ENCODE measurements at places on chromosomes 2 and 18.

GRCh38 chr2:231172025-231172424, 26.4 kb upstream of the ARMC9 start:
- DNase-seq, result no peak

GRCh38 chr2:79638954-79639353, 126.1 kb downstream of the CTNNA2 start:
- DNase-seq, result no peak

GRCh38 chr18:79792988-79793355, 4.8 kb upstream of the KCNG2 start:
- no peak for DNase-seq

GRCh38 chr2:54758951-54759350, 35.5 kb downstream of the EML6 start:
- no peak for DNase-seq

- DNase-seq, result no peak
Observed at GRCh38 chr2:210528716-210529115, 27.7 kb upstream of the CPS1 start.

GRCh38 chr2:241841181-241842066, 17.3 kb downstream of the PDCD1 start:
- no peak for DNase-seq

GRCh38 chr2:212299943-212300342, 238.7 kb downstream of the ERBB4 start:
- DNase-seq, result no peak

DNA sequence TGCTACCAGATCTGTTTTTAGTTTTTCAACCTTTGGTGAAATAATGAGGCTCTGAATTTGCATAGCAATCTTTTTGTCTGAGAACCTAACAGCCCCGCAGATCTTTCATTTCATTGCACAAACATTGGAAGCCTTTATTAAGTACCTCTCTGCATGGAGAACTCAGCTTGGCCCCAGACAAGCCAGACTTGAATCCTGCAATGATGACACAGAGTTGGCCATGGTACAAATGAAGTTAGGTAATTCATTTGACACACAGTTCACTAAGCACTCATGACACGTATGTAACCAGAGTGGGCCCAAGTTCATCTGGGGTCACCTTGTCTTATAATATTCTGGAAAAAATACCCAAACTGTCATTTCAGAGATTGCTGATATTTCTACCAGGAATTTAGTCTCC, 439.1 kb upstream of the ID2 start:
- DNase-seq, result no peak

DNA sequence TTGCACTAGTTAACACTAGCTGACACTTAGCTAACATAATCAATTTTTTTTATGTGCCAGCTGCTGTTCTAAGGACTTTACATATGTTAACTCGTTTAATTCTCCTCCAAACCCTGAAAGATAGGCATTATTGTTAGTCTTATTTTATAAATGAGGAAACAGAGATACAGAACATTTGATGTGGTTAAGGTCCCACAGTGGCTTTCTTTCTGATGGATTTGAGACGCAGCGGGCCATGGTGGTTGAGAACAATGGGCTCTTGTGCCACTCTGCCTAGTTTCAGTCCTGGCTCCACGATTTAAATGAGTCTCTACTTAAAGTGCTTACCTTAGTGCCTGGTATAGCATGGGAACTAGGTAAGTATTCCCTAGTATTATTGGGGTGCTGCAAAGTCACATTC, 201.9 kb upstream of the SPRED2 start:
- DNase-seq, result no peak
